HS-27A (cell line): ENCODE measurements at places on chromosomes 7 and 10.

DNA sequence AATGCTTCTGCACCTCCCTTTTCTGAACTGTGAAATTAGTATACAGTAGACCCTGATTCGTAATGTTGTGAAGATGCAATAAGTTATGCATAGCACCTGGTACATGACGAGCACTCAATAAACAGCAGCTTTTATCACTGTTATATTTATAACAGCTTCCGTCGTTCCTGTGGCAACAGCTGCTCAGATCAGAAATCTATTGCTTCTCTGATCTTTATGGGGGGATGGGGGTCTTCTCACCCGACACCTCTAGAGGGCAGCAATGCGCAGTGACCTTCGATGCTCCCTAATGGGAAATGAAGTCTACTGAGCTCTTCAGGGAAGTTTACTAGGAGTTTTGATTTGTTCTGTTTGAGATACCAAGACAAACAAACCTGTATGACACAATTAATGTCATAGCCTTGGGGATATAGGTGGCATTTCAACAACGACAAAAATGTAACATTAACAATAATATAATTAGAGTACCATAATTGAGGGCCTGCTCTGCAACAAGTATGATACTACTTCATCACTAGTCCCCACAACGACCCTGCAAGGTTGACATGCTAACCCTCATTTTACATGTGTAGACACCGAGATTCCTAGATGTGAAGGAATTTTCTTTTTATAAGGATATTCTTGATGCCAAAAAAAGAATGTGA is 289.6 kb downstream of the SFMBT2 start:
- DNase-seq, result no peak

DNA sequence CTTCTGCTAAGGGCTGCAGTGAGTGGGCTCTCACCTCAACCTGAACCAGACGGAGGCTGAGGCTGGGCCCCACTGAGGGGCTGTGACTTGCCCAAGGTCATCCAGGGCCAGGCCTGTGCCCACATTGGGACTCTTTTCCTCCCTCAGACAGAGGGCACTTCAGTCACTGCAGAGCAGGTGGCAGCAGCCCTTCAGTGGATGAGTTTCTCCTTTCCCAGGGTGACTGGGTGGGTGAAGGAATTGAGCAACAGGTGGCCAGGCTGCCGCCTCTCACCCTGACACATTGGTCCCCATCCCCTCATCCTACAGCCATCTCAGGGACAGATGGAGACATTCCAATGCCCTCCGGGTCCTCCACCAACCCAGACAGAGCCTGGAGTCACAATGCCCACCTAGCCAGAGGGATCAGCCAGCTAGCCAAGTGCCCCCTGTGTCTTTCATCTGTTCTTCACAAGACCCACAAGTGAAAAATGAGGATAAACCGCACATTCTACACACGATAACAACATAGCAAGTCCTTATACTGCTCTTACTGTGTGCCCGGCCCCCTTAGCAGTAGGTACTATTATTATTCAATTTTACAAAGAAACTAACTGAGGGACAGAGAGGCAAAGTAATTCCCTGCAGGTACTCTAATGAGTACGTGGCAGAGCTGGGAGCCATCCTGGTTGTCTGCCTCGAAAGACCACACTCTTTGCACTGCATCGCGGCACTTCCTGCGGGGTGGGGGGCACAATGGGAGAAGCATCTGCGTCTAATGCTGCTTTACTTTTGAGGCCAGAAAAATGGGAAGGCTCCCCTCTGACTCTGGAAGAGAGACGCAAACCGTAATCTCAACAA is 1.7 kb upstream of the SLC18A3 start:
- DNase-seq, result no peak

DNA sequence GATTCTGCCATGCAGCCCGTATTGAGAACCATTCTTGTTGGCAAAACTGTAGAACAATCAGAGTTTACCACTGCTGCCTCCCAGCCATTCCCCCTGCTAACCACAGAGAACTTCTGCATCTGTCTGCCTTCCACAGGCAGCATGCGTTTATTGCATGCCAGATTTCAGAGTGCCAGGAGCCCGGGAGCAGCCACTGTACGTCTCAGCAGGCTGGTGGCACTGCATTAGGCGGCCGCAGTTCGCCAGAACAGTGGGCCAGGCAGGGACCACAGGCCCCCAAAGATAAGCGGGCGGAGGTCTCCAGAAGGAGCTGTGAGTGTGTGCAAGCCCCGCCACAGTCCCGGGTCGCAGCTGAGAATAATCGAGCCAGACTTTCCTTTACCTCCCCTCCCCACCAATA is 31.8 kb downstream of the ZNF467 start:
- no peak for DNase-seq

DNA sequence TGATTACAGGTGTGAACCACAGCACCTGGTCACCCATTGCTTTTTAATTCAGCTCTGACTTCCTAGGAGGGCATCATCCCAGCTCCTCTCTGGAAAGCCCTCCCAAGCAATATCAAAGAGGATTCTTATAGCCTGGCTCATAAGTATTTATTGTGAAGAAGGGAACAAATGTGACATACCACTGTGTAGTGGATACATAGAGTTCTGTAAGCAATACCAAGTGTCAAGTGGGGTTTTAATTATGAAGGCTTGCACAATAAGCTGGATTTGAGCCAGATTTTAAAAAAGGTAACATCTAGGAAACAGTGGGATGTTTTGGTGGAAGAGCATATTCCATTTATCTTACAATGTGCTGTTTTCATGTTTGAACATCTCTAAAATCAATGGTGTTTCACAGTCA is 19.0 kb upstream of the PRTFDC1 start:
- DNase-seq, result no peak

- no peak for DNase-seq
These were observed 422.8 kb downstream of the KCNMA1 start for GRCh38 chr10:77214799-77215198.

- no peak for DNase-seq
These were observed 4.6 kb downstream of the ITGB1 start for GRCh38 chr10:32953277-32953927.

GRCh38 chr10:62814756-62815380 is 1.3 kb downstream of the EGR2 start:
- DNase-seq, result no peak

GRCh38 chr10:115895166-115895565 is 377.8 kb downstream of the GFRA1 start:
- no peak for DNase-seq

GRCh38 chr10:9299966-9300365 is 1245.5 kb downstream of the GATA3 start:
- DNase-seq, result no peak

GRCh38 chr7:134780166-134780828 is 863 bp downstream of the CALD1 start:
- no peak for DNase-seq

GRCh38 chr7:15610503-15610902 is 48.7 kb upstream of the AGMO start:
- DNase-seq, result no peak

- DNase-seq, result no peak
These were observed 8.5 kb downstream of the RASSF4 start for GRCh38 chr10:44968091-44968490.

DNA sequence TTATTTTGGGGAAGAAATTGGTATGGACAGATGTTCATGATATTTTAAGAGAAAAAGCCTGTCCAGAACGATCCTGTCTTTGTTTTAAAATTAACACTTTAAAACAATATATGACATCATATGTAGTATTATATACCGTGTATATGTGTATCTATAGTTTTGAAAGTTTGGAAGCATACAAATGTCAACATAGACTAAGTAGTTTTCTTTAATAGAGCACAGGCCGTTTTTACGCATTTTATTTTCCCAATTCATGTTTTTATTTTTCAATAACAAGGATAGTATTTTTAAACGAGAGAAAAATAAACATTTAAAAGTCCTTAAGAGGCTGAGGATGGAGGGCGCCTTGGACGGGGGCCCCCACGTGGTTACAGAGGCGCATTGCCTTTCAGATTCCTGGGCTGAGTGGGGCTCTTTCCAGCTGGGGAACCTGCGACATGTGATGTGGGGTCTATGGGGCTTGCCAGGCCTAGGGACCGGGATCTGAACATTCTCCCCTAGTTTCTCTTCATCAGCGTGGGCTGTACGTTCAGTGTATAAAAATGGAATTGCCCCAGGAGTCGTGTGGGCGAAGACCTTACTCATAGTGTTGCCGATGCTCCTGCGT is 127.8 kb upstream of the ZNF746 start:
- DNase-seq, result no peak

GRCh38 chr10:132133449-132134240 is 53.1 kb upstream of the DPYSL4 start:
- no peak for DNase-seq

- DNase-seq, result no peak
These were observed 52.2 kb downstream of the IGF2BP3 start for GRCh38 chr7:23418046-23418445.

DNA sequence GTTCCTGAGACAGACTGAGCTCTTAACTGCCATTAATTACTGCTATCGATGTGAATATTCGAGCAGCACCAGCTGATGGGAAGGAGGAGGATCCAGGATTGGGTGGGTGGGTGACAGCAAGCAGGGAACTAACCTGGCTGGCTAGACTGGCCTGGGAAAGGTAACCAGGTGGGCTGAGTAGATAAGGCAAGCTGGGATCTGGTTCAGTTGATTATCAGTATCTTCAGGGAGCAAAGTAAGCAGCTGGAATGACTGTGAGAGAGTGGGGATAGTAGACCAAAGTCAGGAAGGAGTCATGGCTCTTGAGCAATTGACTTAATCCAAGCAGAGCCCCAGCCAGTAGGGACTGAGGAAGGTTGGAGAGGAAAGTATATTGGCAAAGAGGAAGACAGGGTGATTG is 46.9 kb upstream of the KMT2E start:
- DNase-seq, result no peak

- DNase-seq, result no peak
These were observed 461.2 kb downstream of the SDK1 start for GRCh38 chr7:3762146-3762831.

GRCh38 chr10:75000748-75001321 is 110.6 kb upstream of the SAMD8 start:
- DNase-seq, result no peak

DNA sequence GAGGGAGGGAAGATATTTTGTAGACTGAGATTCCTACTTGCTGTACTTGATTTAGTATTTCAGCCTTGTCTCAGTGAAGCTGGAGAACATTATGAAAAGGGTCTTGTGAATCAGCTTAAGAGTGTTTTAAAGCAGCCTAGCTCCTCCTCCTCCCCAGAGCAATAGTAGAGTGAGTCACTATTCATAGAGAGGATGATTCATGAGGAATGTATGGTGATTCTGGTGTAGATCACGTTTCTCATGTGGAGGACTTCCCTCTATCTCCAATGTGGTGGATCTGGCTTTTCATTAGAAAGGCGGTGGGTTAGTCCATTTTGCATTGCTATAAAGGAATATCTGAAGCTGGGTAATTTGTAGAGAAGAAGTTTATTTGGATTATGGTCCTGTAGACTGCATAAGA is 340.1 kb upstream of the CHRM2 start:
- peak; percentile 45 for DNase-seq

- DNase-seq, result no peak
These were observed 165.6 kb upstream of the FAM3C start for GRCh38 chr7:121561717-121562116.

GRCh38 chr10:21531164-21531563 is 2.9 kb upstream of the MLLT10 start:
- no peak for DNase-seq

GRCh38 chr7:21221130-21221529 is 206.8 kb upstream of the SP4 start:
- DNase-seq, result no peak

- DNase-seq, result no peak
These were observed 166.2 kb downstream of the ZNF365 start for GRCh38 chr10:62540389-62540788.

DNA sequence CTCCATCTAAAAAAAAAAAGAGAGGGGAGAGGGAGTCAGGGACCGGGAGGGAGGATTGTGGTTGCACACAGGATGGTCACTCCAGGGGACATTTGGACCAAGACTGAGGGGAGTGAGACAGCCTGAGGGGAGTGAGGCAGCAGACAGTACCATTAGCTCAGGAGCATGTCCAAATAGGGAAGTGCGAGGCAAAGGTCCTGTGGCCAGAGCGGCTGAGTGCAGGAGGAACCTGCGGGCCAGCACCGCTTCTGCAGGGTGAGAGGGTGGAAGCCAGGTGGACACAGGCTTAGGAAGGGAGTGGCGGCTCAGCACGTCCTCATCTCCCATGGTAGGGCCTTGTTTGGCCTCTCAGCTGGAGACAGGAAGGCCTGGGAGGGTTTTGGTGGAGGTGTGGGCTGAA is 48.9 kb upstream of the PFKFB3 start:
- no peak for DNase-seq

DNA sequence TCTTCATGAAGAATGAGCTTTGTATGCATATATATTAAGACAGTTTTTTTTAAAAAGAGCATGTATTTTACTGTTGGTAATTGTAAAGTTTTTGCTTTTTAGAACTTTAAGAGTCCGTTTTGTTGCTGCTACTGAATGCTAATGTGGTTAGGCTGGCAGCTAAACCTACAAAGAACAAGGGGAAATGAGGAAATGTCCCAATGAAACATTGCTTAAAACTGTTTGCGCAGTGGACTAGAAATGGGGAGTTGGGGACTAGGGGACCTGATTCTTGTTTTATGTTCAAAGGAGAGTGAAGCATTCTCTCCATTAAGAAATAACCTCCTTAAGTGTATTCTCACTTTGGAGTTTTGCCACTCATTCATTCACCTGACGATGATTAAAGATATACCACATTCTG is 5.7 kb downstream of the NRF1 start:
- DNase-seq, result no peak

DNA sequence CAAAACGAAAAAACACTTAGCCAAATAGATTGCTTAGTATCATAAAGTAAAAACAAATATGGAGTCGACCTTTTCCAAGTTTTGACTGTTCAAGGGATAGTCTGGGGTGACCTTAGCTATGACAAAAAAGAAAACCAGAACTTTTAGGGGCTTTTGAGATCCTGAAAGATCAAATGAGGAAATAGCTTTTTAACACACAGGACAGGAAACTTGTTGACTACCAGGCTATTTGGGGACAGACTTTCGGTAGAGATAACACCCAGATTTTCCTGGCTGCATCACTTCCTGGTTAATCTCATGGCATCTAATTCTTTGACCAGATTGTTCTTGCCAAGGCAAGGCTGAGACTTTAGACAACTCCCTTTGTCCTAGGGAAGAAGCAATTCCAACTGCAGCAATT is 34.5 kb upstream of the EGR2 start:
- DNase-seq, result no peak

DNA sequence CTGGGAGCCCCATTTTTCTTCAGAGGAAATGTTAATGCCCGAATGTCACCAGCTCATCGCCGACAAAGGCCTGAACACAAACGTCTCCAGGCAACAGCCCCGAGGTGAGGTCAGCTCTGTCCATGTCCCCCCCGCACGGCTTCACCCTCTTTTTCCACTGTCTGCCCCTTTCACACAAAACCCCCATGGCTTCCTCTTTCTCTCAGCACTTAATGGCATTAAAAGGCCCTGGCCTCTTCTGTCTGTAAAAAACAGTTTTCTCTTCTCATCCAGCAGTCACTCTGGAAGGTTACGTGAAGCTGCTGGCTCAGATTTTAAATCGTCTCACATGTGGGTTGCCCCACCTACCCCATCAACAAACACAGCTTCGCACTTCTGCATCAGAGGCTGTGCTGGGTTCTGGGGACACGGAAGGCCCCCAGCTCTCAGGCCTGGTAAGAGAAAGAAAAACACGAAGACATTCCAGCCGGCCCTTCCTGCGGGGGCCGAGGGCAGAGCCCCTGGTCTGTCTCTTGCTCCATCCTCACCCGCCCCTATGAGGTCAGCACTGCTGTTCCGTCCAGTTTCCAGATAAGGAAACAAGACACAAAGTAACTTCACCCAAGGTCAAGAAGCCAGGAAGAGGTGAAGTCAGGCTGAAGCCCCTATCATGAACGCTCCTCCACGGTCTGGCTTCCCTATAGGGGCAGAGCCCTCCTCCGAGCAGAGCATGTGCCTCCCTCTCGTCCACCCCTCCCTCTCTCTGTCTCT is 91.1 kb upstream of the PDGFA start:
- no peak for DNase-seq
